ENCODE measurements at places on chromosomes 13 and 19. TPM values are rescaled to one million over a fixed set of nuclear protein-coding genes. Genes with fewer than 3 reads are reported as not detected.

Gene PCP2
- total RNA-seq, result 0.30 TPM

Gene PROZ
- total RNA-seq, result not detected

Gene CYP2A7
- not detected for total RNA-seq

Gene KLK12
- total RNA-seq, result not detected

Gene MBD3L3
- total RNA-seq, result not detected

- DNase-seq, result peak; percentile 7
These were observed 665 bp downstream of the ZNF347 start for GRCh38 chr19:53158119-53158656.

- DNase-seq, result no peak
These were observed 287.5 kb upstream of the HTR2A start for GRCh38 chr13:47184321-47184720.

GRCh38 chr13:71079638-71080037, 787.4 kb downstream of the DACH1 start:
- no peak for DNase-seq

- no peak for DNase-seq
These were observed 577.1 kb upstream of the PRR20A start for GRCh38 chr13:56563663-56564062.

DNA sequence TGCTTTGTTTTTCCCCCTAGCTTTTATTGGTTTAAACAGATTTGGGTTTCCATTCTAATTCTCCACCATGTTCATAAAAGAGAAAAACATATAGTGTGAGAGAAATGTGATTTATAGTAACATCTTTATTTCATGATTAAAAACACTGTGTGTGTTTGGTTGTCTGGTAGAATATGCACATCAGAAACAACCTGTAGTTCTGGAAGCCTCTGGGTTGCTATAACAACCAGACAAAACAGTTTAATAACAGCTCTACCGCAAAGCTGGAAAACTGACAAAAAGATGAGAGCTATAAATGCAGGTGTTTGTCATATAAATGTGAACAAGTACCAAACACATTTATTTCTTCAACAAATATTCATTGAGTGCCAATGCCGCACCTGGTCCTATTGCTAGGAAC, 9.8 kb downstream of the KBTBD6 start:
- peak; percentile 30 for DNase-seq

All from renal cortical epithelial cell (primary cell).